Occipital lobe (tissue), 3 donors: ENCODE measurements at places on chromosomes 7 and 10.
A peak's percentile ranks its signal among the peaks of the same experiment; 100 is the strongest.

GRCh38 chr7:75984130-75985008, 10.0 kb downstream of the TMEM120A start:
- no peak for DNase-seq

DNA sequence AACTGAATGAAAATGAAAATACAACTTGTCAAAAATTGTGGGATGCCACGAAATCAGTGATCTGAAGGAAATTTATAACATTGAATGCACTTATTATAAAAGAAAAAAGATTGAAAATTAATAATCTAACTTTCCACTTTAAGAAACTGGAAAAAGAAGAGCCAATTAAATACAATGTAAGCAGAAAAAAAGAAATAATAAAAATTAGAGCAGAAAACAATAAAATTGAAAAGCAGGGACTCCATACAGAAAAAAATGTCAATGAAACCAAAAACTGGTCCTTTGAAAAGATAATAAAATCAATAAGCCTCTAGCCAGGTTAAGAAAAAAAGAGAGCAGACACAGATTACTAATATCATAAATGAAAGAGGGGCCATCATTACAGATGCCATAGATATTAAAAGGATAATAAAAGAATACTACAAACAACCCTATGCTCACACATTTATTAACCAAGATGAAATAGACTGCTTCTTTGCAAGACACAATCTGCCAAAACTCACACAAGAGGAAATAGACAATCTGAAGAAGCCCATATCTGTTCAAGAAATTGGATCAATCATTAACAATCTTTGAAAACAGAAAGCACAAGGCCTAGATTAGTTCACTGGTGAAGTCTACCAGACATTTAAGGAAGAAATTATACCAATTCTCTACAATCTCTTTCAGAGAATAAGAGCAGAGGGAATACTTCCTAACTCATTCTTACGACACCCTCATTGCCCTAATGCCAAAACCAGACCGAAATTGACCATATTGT, 233.8 kb upstream of the NEBL start:
- no peak for DNase-seq

DNA sequence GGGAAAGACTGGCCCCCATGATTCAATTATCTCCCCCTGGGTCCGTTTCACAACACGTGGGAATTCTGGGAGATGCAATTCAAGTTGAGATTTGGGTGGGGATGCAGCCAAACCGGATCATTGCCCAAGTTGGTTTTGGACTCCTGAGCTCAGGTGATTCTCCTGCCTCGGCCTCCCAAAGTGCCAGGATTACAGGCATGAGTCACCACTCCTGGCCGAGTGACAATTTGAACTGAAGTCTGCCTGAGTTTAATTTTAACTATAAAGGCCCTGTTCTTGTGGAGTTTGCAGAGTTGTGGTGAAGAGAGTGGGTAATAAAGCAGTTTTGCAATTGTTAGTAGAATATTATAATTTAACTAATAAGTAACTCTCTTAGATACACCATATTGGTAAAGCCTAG, 78.3 kb downstream of the GALNT17 start:
- DNase-seq, result peak; percentile 6

DNA sequence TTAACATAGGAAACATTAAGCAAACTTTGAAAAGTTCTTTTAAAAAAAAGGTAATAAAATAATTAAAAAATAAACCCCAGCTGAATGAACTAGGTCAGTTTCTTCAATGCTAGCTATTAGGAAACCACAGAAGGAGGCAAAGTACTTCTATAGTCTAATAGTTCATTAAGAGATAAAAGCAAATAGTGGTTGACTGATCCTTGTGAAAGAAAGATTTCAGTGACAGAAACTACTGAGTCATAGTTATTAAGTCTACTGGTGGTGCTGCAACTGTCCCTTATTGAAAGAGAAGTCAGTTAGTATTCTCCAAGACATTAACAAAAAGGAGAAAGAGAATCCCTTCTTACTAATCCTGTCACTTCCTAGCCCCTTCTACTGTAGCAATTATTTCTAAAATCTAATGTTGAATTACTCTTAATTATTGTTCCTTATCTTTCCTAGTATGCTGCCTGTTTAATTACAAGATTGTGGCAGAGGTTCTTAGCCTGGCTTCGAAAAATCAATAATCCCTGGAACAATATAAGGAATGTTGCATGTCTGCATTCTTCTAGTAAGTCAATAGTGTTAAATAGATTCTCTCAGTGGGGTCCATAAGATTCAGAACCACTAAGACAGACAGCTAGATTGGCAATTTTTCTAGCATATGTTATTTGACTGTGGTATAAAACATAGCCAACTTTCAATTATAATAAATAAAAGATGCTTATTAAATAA, 18.2 kb downstream of the TCTN3 start:
- DNase-seq, result no peak

GRCh38 chr10:25972631-25973030, 38.6 kb downstream of the MYO3A start:
- DNase-seq, result no peak

DNA sequence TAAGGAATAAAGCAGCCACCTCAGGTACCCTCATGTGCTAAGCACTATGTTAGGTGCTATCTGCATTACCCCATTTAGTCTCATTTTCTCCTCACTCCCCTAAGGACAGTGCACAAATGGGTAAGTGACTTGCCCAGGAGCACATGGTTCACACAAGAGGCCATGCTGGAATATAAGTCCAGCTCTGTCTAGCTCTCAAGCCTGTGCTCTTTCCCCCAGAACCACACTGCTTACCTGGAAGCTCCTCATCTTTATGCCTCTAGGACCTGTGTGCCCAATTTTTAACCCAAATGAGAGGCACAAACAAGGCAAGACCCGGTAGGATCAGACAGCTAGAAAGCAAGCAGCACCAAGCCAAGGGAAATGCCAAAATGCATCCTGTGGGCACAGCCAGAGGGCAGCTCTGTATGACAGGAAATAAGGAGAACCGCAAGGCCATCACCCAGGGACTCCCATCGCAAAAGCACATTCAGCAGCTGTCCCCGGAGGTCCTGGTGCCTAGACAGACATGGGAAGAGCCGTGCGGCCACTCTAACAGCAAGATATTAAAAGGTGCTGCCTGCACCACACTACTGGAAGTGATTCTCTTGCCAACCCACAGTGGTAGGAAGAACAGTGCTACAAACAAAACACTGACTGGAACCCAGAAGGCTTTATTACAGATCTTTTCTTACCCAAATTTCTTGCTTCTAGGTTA, 88.1 kb downstream of the GSAP start:
- no peak for DNase-seq

- DNase-seq, result no peak
Observed at GRCh38 chr7:151871904-151872303, 5.0 kb downstream of the PRKAG2 start.

- peak; percentile 61 for DNase-seq
Observed at GRCh38 chr10:70816220-70816894, 609 bp downstream of the SGPL1 start.

GRCh38 chr7:98500764-98501163, 99.9 kb upstream of the BAIAP2L1 start:
- DNase-seq, result no peak

GRCh38 chr10:46220872-46221538, 65.8 kb upstream of the ANTXRL start:
- DNase-seq, result no peak

GRCh38 chr7:158067931-158068482, 519.6 kb downstream of the PTPRN2 start:
- no peak for DNase-seq

DNA sequence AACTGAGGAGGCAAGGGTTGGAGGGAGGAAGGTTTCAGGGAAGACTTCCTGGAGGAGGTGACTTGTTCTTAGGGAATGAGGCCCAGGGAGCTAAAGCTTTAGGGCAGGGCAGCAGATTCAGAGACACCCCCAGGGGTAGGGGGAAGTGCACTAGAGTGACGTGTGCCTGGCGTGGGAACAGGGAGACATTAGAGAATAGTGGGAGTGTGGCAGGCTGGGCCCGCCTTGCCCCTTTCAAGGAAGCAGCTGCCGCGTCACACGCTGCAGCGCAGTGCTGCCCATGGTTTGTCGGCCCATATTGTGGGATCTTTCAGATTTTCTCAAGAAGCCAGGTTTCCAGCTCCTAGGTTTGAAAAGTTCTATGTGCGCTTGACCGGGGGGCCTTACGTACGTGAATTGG, 139.4 kb downstream of the LHPP start:
- no peak for DNase-seq

DNA sequence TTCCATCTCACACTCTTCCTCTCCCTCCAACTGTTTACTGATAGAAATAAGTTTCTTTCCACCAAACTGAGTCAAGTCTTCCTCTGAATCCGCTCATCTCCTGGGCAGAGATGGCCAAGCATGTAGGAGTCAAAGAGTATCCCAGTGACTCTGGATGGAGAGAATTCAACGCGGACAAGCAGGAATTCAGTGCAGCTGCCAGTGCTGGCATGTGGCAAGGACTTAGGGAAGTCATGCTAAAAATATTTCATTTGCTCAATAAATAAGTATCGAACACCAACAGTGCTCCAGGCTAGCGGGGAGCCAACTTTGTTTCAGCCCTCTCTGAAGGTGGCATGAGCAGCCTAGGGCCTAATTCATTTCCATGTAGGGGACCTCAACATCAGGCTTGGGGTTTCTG, 351.6 kb upstream of the ZMIZ1 start:
- DNase-seq, result no peak

DNA sequence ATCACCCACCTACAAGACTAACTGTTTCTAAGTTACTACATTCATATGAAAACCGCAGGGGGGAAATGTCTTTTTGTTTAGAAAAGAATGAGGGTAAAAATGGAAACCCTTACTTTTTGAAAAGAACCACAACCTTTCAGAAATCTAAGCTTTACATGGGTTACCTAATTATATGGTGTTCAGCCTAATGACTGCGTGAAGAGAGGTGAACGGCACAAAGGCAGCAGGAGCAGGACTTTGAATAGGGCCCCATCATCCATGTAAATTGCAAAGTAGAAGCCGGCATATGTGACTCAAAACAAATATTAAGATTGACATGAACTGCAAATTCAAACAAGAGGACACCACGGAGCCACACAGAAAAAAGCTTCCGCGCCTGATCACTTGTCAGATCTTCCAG, 25.1 kb downstream of the NEBL start:
- DNase-seq, result no peak

DNA sequence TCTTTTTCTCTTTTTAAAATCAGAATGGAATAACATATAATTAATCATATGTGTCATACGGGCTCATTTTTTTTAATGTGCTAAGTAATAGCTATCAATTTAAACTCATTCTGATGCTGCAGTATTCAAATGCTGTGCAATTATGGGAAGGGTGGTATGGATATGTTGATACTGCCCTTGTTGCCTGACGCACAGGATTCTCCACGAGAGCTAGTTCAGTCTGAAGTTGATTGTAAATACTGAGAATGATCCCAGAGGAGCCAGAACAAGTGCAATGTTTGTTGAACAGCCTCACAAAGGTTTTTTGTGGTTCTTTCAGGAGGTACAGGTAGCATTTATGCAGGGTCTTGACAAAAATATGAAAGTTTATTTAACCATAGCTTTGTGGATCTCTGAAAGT, 13.4 kb downstream of the NPY start:
- no peak for DNase-seq

- DNase-seq, result no peak
Observed at GRCh38 chr10:34954142-34954541, 136.0 kb downstream of the CUL2 start.
